ENCODE measurements at places on chromosomes 6 and 20.

GRCh38 chr20:23212011-23212410 is 125.9 kb upstream of the CD93 start:
- DNase-seq, result no peak

- DNase-seq, result no peak
Observed at GRCh38 chr20:44093249-44093582, 93.8 kb downstream of the JPH2 start.

DNA sequence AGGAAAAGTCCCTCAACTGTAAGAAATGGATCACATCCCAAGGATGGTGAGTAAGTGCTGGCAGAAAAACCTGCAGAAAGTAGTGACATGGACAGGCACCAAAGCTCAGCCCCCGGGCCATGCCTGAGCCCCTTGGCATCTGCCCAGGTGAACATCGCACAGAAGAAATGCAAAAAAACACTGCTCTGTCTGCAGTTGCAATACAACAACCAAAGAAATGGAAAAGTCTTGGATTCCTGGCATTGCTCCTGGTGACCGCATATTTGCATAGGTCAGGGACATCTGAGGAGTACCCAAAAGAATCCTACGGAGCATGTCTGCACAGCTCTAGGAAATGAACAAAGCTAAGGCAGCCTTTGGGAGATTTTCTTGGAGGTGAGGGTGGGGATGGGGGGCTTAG is 63.1 kb upstream of the PTPRT start:
- no peak for DNase-seq

DNA sequence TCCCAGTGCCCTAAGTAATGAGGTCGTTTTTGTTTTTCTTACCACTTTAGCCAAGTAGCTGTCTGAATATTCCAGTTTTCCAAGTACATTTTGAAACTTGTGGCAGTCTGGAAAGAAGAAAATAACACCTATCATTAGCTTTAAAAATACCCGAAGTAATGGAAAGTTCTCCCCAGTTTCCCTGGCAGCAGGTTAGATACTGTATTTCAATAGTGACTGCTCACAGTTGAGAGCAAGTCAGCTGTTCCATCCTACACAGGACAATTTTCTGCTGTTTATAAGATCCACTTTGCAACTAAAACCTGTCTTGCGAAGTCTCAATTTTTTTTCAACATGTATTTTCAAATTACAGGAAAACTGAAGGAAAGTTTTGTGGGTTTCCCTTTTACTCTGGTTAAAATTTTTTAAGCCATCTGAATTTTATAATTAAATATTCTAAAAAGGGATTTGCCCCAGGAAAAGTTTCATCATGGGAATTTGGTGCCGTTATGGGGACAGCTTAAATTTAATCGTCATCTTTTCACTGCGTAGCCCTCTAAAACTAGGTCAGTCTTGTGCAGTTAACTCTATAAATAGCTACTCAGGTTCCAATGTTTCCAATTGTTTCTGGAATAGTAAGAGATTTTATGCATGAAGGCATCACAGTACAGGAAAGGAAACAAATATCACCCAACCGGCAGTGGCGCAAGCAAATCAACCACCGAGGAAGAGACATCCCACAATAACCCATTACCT is 96.9 kb downstream of the MBOAT1 start:
- DNase-seq, result no peak

- DNase-seq, result no peak
Observed at GRCh38 chr20:21526776-21527175, 12.9 kb upstream of the NKX2-2 start.

DNA sequence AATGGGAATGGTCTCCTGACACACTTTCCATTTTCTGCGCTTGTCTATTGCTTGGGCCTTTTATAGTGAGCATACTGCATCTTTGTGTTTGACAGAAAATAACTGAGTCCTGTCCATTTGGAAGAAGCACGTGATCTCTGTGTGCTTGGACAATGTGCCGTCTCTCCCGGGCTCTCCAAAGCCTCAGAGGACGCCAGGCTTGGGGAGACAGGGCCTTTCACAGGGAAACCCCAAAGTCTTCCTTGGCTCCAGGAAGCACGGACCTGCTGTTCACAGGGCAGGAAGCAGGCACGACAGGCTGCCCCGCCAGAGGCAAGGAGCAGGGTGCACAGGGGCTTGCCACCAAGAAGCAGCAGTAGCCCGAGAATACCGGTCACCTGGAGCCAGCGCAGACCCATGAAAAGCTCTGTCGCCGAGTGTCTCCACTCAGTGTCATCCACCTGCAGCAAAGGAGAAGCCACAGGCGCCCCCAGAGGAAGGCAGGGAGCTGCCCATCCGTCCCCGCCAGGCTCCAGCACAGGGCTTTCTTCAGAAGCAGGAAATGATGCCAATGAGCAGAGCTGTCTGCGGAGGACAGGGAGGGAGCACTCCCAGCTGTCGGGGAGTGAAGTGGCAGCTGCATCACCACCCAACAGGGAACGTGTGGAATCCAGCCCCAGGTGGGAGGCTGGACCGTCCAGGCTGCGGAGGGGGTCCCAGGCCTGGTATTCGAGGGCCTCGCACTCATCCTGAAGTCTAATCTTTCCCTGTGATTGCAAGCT is 135.1 kb downstream of the AGPAT4 start:
- no peak for DNase-seq

GRCh38 chr6:71488186-71488585 is 199.6 kb downstream of the OGFRL1 start:
- no peak for DNase-seq

- DNase-seq, result no peak
Observed at GRCh38 chr6:83976871-83977270, 56.7 kb upstream of the MRAP2 start.

DNA sequence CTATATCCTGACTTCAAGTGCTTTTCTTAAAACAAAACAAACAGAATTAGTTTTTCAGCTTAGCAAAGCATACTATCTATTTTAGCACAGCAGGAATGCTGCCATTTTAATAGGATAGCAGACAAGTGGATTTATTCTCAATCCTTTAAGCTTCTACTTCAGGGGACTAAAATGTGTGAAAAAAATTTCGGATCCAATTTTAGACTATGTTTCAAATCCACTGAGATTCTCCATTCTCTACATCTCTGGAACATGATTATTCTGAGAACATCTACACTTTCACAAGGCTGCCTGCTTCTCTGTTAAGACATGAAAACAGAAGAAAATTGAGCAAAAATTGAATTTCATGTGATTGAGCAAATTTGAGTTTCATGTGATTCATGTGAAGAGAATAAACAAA is 1321.3 kb downstream of the HACE1 start:
- DNase-seq, result no peak

Measured in type B pancreatic cell (in vitro differentiated cells).